ENCODE measurements at places on chromosomes 5 and 9.

DNA sequence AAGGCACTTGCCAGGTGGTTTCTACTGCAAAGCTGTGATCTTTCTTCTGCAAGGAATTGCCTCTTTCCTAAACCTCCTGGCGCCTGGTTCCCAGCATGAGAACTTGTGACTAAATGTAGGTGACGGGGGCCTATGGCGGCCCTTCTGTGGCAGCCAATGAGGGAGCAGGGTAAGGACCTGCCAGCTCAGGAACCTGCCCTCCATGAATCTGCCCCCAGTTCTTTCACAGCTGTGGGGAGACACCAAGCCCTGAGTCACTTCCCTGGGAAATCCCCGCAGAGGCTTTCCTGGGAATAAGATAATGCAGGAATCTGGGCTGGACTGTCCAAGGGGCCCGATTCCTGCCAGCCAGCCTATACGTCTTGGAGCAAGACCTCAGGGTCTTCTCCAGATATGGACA is 56.7 kb upstream of the CTNNA1 start:
- H3K27me3 ChIP-seq: no peaks in the 10 kb centered on the region
- no peaks in the 10 kb centered on the region for H3K36me3 ChIP-seq
- peaks cover 24% of the 10 kb centered on the region for H3K4me1 ChIP-seq

- peaks cover 10% of the 10 kb centered on the region for H3K27me3 ChIP-seq
- H3K27ac ChIP-seq: no peak overlapping the region
- DNase-seq: no peak
Observed at GRCh38 chr9:113528088-113528487, 64.6 kb downstream of the RGS3 start.

- no peak for DNase-seq
- no peak overlapping the region for H3K4me3 ChIP-seq
- no peak overlapping the region for H3K27ac ChIP-seq
- H3K27me3 ChIP-seq: peaks cover 81% of the 10 kb centered on the region
Observed at GRCh38 chr9:124038239-124038638, 26.7 kb downstream of the LHX2 start.

DNA sequence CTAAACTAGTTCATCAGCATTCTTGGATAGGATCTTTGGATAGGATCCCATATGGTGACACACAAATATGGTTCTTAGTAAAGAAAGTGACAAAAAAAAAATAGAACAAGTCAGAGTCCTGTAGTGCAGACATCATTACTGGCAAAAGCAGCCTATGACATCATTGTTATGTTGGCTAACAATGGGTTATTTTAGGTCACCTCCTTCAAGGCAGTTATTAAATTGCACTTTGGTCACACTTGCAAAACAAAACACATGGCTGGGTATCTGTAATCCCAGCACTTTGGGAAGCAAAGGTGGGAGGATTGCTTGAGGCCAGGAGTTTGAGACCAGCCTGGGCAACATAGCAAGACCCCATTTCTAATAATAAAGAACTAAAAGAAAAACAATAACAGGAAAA is 185.9 kb downstream of the KIAA0825 start:
- H3K36me3 ChIP-seq: no peaks in the 10 kb centered on the region
- H3K4me1 ChIP-seq: peaks cover 3% of the 10 kb centered on the region
- no peak overlapping the region for H3K4me3 ChIP-seq
- DNase-seq: no peak

DNA sequence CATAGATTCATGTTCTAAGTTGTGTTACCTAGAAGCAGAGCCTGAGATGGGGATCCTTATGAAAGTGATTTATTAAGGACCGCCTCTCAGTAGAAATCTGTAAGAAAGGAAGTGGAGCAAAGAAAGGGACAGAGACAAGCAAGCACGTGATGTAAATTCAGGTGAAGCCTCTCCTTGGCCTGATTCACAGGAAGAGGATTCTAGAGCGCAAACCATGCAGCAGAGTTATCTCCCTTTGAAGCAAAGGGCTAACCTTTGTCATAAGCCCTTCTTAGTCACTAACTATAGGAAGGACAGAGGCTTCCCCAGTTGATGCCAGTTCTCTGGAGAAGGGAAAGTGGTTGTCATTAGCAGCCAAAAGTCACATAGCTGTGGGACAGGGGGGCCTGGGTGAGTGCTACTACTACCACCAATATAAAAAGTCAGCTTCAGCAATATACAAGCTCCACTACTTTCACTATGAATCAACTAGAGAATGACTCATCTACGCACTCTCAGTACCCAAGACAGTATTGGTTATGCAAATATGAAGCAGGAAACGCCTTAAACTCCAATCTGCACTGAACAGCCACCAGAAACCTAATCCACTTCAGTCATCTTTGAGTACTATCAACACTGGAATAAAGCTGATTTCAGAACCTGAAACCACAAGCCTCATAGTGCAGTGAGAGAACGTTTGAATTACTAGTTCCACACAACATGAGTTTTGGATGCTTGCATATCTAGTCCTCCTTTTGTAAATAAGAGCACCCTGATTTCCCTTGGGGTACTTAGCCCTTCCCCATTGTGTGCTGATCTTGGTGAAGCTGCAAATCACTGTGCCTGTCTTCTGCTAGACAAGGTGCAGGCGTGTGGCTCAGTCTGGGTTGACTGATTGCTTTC is 162.7 kb downstream of the ZNF608 start:
- no peak overlapping the region for H3K4me3 ChIP-seq
- H3K27me3 ChIP-seq: no peaks in the 10 kb centered on the region
- DNase-seq: peak; percentile 9
- no peaks in the 10 kb centered on the region for H3K36me3 ChIP-seq

DNA sequence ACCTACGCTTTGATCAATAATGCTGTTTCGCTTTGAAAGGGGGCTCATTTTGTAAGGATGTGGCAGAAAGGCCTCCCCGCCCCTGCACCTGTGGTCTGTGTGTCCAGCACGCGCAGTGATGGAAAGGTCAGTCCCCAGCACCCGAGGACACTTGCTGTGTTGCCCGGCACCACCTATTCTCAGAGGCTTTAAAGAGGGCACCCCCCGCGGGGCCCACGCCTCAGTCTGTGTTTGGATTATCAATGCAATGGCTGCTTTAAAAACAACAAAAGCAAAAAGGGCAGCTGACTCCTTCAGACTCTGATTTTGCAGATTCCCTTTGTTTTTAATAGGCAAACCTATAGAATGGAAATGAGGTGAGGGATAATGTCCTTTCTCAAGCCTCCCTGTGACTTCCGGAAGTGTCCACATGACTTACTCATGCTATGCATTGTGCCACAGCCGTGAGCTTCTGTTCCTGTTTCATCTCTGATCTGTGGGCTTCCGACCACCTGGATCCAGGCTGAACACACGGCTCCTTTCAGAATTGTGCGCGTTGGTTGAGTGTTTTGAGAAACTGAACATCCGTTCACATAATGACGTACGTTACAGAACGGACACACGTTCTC is 416.2 kb downstream of the IRX2 start:
- no peak overlapping the region for H3K27ac ChIP-seq
- H3K27me3 ChIP-seq: no peaks in the 10 kb centered on the region
- H3K4me1 ChIP-seq: no peaks in the 10 kb centered on the region
- no peak for DNase-seq
- no peaks in the 10 kb centered on the region for H3K36me3 ChIP-seq

DNA sequence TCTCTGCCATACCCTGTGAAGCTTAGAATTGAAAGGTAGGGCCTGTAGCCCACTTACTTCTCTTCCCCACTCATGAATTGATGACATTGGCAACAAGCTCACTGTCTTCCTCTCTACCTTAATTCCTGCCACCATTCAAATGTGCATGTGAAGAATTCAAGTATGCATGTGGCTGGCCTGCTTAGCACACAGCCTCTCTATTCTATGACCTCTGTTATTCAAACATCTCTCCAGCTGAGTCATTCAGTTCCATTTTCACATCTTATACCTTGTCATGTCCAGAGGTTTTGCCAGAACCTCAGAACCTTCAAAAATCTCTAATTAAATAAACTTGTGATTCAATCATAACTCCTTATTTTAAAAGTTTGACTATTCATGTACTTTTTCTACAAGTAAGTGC is 114.7 kb upstream of the MAN2A1 start:
- no peaks in the 10 kb centered on the region for H3K27me3 ChIP-seq
- no peak overlapping the region for H3K4me3 ChIP-seq
- no peak for DNase-seq
- no peak overlapping the region for H3K27ac ChIP-seq
- no peaks in the 10 kb centered on the region for H3K4me1 ChIP-seq

DNA sequence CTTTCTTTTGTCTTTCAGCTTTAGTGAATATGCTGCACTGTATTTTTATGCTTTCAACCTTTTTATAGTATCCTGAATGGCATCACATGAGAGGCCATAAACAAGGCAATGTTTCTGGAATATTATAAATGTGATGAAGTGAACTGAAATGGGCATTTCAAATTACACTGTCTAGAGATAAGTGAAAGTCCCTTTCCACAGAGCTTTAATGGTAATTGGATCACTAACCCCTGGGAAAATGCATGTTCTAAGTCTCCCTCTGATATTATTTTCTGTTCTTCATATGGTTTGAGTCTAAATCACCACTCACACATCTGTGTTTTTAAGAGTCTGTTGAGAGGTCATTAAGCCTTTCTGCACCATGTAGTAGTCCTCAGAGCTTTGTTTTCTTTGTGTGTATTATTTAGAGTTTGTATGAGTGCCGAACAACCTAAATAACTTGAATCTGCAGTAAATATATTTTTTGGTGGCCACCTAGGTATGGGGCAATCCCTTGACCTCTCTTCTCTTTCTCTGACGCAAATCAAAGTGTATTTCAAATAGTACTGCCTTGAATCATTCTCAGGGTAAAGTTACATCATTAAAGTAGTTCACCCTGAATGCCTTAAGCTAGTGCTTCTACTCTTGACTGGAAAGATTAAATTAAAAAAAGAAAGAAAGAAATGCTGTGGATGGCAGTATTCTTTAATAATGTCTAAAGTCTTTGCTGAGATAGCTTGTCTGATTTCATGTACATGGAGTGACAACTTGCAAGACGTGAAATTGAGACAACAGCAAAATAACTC is 1931.0 kb upstream of the CDH6 start:
- DNase-seq: no peak
- no peaks in the 10 kb centered on the region for H3K27me3 ChIP-seq
- H3K27ac ChIP-seq: no peak overlapping the region
- no peak overlapping the region for H3K4me3 ChIP-seq
- H3K4me1 ChIP-seq: no peaks in the 10 kb centered on the region

- H3K36me3 ChIP-seq: no peaks in the 10 kb centered on the region
- H3K27me3 ChIP-seq: no peaks in the 10 kb centered on the region
- no peak for DNase-seq
- no peak overlapping the region for H3K27ac ChIP-seq
Observed at GRCh38 chr9:137703842-137704508, 85.2 kb downstream of the EHMT1 start.

- peaks cover 3% of the 10 kb centered on the region for H3K36me3 ChIP-seq
- no peak overlapping the region for H3K27ac ChIP-seq
- no peaks in the 10 kb centered on the region for H3K27me3 ChIP-seq
Observed at GRCh38 chr9:77843871-77844155, 187.8 kb downstream of the GNAQ start.

DNA sequence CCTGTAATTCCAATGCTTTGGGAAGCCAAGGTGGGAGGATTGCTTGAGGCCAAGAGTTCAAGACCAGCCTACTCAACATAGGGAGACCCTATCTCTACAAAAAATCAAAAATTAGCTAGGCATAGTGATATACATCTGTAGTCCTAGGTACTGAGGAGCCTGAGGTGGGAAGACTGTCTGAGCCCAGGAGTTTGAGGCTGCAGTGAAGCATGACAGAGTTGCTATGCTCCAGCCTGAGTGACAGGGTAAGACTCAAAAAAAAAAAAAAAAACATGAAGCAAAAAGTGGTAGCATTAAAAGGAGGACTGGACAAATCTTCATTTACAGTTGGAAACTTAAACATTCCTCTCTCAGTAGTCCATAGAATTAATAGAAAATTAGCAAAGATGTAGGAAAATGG is 9.8 kb downstream of the CCNG1 start:
- H3K4me3 ChIP-seq: no peak overlapping the region
- H3K4me1 ChIP-seq: no peaks in the 10 kb centered on the region
- no peak overlapping the region for H3K27ac ChIP-seq
- DNase-seq: no peak

- H3K27ac ChIP-seq: no peak overlapping the region
- H3K27me3 ChIP-seq: peaks cover 2% of the 10 kb centered on the region
- H3K4me3 ChIP-seq: no peak overlapping the region
- H3K4me1 ChIP-seq: no peaks in the 10 kb centered on the region
- H3K36me3 ChIP-seq: no peaks in the 10 kb centered on the region
- DNase-seq: no peak
Observed at GRCh38 chr5:159005062-159005461, 94.7 kb downstream of the EBF1 start.

DNA sequence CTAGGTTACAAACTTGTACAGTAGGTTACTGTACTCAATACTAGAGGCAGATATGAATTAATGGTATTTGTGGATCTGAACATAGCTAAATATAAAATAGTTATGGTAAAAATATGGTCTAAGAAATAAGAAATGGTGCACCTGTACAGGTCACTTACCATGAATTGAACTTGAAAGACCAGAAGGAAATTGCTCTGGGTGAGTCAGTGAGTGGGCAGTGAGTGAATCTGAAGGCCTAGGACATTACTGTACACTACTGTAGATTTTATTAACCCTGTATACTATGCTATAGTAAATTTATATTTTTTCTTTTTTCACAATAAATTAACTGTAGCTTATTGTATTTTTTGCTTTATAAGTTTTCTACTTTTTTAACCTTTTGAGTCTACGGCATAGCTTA is 1020.4 kb downstream of the CDH18 start:
- H3K4me1 ChIP-seq: no peaks in the 10 kb centered on the region
- no peak overlapping the region for H3K27ac ChIP-seq
- no peak overlapping the region for H3K4me3 ChIP-seq
- H3K36me3 ChIP-seq: no peaks in the 10 kb centered on the region
- DNase-seq: no peak

- DNase-seq: no peak
- H3K4me1 ChIP-seq: no peaks in the 10 kb centered on the region
- H3K27ac ChIP-seq: no peak overlapping the region
- H3K4me3 ChIP-seq: no peak overlapping the region
- no peaks in the 10 kb centered on the region for H3K36me3 ChIP-seq
Observed at GRCh38 chr5:1204693-1205242, 3.4 kb downstream of the SLC6A19 start.

GRCh38 chr5:169270827-169271226 is 30.1 kb downstream of the SLIT3 start:
- H3K27me3 ChIP-seq: no peaks in the 10 kb centered on the region
- H3K36me3 ChIP-seq: no peaks in the 10 kb centered on the region
- DNase-seq: no peak

DNA sequence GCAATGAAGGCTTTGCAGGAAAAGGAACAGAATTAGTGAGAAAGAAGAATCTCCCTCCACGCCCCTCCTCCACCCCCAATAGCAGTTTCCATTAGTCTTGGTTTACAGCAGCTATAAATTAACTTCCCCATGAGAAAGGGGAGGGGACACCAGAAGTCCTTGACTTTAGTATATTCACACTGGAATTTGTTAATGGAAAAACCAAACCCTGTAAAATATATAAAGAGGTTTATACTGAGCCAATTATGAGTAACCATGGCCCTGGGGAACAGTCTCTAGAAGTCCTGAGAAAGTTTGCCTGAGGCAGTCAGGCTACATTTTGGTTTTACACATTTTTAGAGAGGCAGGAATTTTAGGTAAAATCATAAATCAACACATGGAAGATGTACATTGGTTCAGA is 88.5 kb downstream of the ALDH1A1 start:
- no peaks in the 10 kb centered on the region for H3K27me3 ChIP-seq
- H3K4me1 ChIP-seq: no peaks in the 10 kb centered on the region
- DNase-seq: no peak

Measured in keratinocyte (primary cell).